ENCODE measurements at places on chromosomes 11 and 22. TPM values are rescaled to one million over a fixed set of nuclear protein-coding genes. Genes with fewer than 3 reads are reported as not detected.

Gene GAB2
- total RNA-seq: 4.7 TPM

Gene TLCD5
- total RNA-seq: 6.1 TPM

Gene C11orf65
- total RNA-seq: 0.31 TPM

Gene SOX6
- total RNA-seq: 0.07 TPM

Gene AIFM3
- 3.5 TPM for total RNA-seq

Gene SLC22A9
- not detected for total RNA-seq

Gene PELI3
- total RNA-seq: 4.5 TPM

Gene UBQLNL
- total RNA-seq: not detected

Gene FHIP1B
- total RNA-seq: 18.5 TPM

Gene CCDC157
- 2.8 TPM for total RNA-seq

Gene CHST1
- 1.5 TPM for total RNA-seq

Gene EPS8L2
- total RNA-seq: 63.5 TPM

Gene RAG2
- total RNA-seq: not detected

Gene A4GALT
- 27.9 TPM for total RNA-seq

Gene PKP3
- 31.8 TPM for total RNA-seq

Gene ALDH3B1
- total RNA-seq: 145 TPM

Gene APOL1
- total RNA-seq: 14.7 TPM

Gene GTSE1
- total RNA-seq: 34.7 TPM

Gene CNGA4
- total RNA-seq: 0.07 TPM

Gene AASDHPPT
- 37.2 TPM for total RNA-seq

Gene ANKRD49
- 7.4 TPM for total RNA-seq

Gene MMP12
- 0.04 TPM for total RNA-seq

Gene WNT11
- 2.9 TPM for total RNA-seq

Gene KRTAP5-2
- not detected for total RNA-seq

Gene PHLDB1
- total RNA-seq: 9.4 TPM

Gene JAML
- not detected for total RNA-seq

Gene NCF4
- not detected for total RNA-seq

Gene ACTN3
- total RNA-seq: 0.06 TPM

Gene FGF3
- not detected for total RNA-seq

Gene TTC28
- total RNA-seq: 3.1 TPM

Gene OR52H1
- not detected for total RNA-seq

Gene AAMDC
- total RNA-seq: 26.1 TPM

Gene TTC36
- total RNA-seq: not detected

Gene FAM89B
- total RNA-seq: 24.8 TPM

Gene CCDC88B
- total RNA-seq: 8.8 TPM

Gene ART1
- total RNA-seq: not detected

Gene CLCF1
- 32.5 TPM for total RNA-seq

Gene CBLIF
- total RNA-seq: not detected

Gene LMO2
- total RNA-seq: 0.68 TPM

Gene XKR3
- total RNA-seq: not detected

Gene OR51E2
- not detected for total RNA-seq

Gene ABCG4
- total RNA-seq: 0.47 TPM

Gene TBX1
- total RNA-seq: 4.1 TPM

Gene KRTAP5-10
- total RNA-seq: not detected

Gene SYNGR1
- 11.9 TPM for total RNA-seq

Gene IL18BP
- total RNA-seq: 2.9 TPM

Gene STK33
- total RNA-seq: 4.2 TPM

Gene BRSK2
- total RNA-seq: 3.9 TPM

Gene VPS26B
- 21.4 TPM for total RNA-seq

Gene SYTL2
- total RNA-seq: 12.5 TPM

Gene IRAG1
- total RNA-seq: 0.04 TPM

Gene RTN4R
- total RNA-seq: 11.6 TPM

Gene HTATIP2
- total RNA-seq: 219 TPM

Gene TMEM151A
- total RNA-seq: 2.0 TPM
